ENCODE measurements at places on chromosomes 2 and 18.

- H3K36me3 ChIP-seq: no peaks in the 10 kb centered on the region
- DNase-seq: peak; percentile 75
- no peak overlapping the region for H3K4me3 ChIP-seq
- peaks cover 69% of the 10 kb centered on the region for H3K27me3 ChIP-seq
These were observed 22.7 kb upstream of the PDIA6 start for GRCh38 chr2:10835052-10835970.

GRCh38 chr2:171824086-171824485 lies 70.0 kb downstream of the SLC25A12 start:
- H3K27ac ChIP-seq: no peak overlapping the region
- DNase-seq: no peak
- H3K4me3 ChIP-seq: no peak overlapping the region
- H3K4me1 ChIP-seq: no peaks in the 10 kb centered on the region

DNA sequence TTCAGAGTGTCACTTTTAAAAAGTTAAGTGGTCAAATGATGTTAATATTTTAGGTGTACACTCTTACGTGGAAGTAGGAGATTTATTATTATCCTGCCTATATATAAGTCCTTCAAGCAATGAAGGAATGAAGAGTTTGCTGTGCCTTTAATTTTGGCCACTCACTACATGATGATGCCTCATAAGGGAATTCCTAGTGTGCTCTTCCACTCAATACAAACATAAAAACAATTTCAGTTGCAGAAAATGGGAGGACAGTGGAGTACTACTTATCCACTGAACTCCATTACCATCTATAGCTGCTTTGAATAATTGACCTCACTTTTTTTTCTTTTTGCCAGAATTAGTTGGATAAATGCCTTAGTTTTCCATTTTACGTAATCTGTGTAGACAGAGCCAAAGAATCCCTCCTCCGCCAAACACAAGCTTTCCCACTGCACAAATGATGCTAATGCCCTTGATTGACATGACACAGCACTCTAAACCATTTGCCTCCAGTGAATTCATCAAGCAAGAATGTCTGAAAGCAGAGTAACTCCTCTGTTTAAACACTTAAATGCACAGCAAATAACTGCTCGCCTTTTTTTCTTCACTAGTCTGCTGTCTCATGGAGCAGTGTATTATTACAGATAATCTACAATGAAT lies 751.1 kb upstream of the FANCL start:
- H3K4me1 ChIP-seq: no peaks in the 10 kb centered on the region
- H3K27ac ChIP-seq: no peak overlapping the region
- DNase-seq: no peak
- H3K4me3 ChIP-seq: no peak overlapping the region

DNA sequence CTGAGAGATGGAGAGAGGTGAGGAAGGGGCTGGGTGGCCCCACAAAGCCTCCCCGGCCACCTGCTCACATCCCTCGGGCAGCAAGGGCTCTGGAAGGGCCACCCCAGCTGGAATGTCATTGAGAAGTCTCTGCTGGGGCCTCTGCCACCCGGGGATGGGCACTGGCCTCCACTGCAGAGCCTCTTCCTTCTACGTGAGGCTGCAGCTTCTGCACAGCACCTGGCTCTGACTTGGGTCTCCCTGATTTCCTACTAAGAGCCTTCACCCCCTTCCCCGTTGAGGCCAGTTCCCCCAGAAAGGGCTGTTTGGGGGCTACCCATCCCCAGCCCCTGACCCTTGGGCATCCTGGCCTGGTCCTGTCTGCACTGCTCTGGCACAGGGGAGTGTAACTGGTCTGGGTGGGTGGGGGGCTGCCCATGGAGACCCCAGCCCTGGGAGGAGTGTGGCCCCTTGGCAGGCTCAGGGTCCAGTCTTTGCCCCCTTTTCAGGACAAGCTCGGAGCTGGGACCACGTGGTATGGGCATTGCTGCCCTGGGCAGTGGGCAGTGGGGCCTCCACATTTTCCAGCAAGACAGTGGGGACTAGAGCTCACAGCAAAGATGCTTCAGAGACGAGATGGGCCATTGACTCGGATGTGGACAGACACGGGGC lies 5.6 kb downstream of the PDCD1 start:
- H3K27me3 ChIP-seq: no peaks in the 10 kb centered on the region
- H3K27ac ChIP-seq: peak overlapping the region; percentile 58
- H3K4me1 ChIP-seq: peaks cover 37% of the 10 kb centered on the region
- peaks cover 34% of the 10 kb centered on the region for H3K36me3 ChIP-seq

DNA sequence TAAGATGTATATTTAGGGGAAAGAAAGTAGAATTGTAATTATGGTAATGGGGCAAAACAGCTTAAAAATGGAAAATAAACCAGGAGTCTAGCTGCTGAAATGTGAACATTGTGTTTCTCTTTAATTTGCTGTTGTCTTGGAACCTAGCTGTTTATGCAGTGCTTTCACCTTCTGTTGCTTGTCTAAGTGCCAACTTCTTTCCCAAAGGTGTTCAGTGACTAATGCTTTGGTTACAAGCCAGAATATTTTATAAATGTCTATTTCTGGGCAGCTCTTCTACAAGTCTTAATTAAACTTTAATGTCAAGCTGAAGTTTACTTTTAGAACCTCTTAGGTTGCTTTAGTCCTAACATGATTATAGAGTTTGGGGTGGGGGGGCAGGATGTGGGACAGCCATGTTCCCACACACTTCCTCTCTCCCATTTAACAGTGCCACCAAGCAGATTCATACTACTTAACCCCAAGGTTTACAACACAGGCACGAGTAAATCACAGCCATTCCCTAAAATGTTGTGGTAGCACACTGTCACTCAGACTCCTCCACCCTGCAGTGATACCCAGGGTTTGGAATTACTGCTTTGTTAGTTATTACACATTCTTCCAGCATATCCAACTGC lies 60.6 kb downstream of the ITGA4 start:
- H3K27me3 ChIP-seq: no peaks in the 10 kb centered on the region
- peak overlapping the region; percentile 85 for H3K27ac ChIP-seq
- H3K4me3 ChIP-seq: no peak overlapping the region
- no peak for DNase-seq

DNA sequence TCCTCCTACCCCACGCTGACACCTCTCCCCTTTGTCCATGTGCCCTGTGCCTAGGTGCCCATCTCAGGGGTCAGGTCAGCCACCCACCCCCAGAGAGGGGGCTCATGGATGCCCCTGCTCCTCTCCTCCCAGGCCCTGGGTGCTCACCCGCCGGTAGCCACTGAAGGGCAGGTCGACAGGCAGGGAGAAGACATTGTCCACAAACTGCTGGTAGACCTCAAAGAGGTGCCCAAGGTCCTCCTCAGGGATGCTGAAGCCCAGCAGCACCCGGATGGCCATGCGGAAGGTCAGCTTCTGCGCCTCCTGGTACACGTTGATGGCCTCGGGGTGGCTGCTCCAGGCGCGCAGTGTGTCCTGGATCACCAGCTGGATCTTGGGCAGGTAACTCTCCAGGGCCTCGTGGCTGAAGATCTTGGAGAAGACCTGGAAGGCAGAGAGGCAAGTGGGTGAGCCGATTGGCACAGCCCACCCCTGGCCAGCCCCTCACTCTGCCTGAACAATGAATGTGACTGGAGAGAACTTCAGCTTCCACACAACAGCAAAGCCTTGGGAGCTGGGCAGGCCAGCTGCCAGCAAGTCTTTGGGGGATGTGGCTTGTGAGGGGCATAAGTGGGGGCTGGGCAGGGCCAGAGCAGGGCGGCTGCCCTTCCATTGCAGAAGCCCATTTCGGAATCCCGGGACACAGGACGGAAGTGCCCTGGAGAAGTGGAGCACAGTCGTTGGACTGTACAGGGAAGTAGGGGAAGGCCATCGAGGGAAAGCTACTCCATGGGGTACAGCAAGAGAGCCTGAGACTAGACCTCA lies 12.5 kb downstream of the CYP26B1 start:
- H3K27ac ChIP-seq: no peak overlapping the region
- DNase-seq: no peak
- peaks cover 4% of the 10 kb centered on the region for H3K27me3 ChIP-seq
- peaks cover 3% of the 10 kb centered on the region for H3K36me3 ChIP-seq
- no peak overlapping the region for H3K4me3 ChIP-seq

DNA sequence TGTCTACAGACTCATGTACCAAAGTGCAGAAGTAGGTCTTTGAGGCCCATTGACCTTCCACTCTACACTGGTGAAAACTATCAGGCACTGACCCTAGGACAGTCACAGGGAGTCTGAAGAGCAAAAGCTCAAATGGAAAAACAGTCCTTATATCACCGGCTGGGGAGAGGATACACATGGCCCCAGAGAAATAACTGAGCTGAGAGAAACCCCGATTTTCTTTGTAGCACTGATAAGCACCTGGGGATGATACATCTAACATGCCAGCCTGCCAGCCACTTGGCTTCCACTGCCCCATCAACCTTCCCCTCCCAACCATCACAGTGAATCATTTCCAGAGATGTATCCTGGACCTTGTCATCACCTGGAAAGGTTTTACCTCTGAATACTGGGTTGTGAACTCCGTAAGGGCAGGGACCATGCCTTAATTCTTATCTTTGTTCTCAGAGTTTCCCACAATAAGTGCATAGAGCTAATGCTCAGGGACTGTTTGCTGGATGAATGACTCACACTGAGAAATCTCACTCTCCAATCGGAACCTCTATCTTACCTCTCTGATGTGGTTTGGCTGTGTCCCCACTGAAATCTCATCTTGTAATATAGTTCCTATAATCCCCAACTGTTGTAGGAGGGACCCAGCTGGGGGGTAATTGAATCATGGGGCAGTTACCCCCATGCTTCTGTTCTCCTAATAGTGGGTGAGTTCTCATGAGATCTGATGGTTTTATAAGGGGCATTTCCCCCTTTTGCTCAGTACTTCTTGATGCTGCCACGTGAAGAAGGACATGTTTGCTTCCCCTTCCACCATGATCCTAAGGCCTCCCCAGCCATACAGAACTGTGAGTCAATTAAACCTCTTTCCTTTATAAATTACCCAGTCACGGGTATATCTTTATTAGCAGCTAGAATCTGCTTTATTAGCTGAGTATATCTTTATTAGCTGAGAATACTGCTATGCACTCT lies 37.1 kb downstream of the EVA1A start:
- DNase-seq: no peak
- no peaks in the 10 kb centered on the region for H3K36me3 ChIP-seq
- H3K4me3 ChIP-seq: no peak overlapping the region
- no peak overlapping the region for H3K27ac ChIP-seq
- peaks cover 12% of the 10 kb centered on the region for H3K27me3 ChIP-seq
- H3K4me1 ChIP-seq: no peaks in the 10 kb centered on the region

DNA sequence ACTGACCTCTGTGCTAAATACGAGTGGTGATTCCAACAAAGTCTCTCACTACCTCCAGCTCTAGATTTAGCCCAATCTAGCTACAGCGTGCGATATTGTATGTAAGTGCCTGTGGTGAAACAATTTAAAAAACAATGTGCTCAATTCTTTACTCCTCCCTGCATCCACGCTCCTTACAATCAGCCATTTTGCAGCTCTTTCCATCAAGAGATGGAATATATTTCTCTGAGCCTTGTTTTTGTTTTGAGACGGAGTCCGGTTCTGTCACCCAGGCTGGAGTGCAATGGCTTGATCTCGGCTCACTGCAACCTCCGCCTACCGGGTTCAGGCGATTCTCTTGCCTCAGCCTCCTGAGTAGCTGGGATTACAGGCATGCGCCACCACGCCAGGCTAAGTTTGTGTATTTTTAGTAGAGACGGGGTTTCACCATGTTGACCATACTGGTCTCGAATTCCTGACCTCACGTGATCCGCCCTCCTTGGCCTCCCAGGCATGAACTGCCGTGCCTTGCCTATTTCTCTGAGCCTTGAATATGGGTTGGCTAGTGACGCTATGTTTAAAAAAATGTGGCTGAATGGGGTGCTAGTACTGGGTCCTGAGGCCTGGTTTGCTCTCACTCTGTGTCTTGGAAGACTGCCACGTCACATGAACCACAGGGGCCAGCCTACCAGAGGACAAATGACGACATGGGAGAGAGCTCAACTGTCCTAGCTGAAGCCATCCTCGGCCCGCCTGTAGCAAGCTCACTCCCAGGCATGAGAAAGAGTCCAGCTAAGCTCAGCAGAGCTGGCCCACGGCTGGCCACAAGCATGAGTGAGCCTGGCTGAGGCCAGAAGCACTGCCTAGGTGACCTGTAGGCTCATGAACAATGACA lies 14.8 kb downstream of the WDFY1 start:
- H3K4me1 ChIP-seq: peaks cover 32% of the 10 kb centered on the region
- H3K36me3 ChIP-seq: no peaks in the 10 kb centered on the region
- H3K4me3 ChIP-seq: peak overlapping the region; percentile 58
- DNase-seq: no peak
- no peaks in the 10 kb centered on the region for H3K27me3 ChIP-seq
- H3K27ac ChIP-seq: peak overlapping the region; percentile 88

- H3K27ac ChIP-seq: no peak overlapping the region
- H3K4me3 ChIP-seq: no peak overlapping the region
- no peak for DNase-seq
- H3K36me3 ChIP-seq: no peaks in the 10 kb centered on the region
- no peaks in the 10 kb centered on the region for H3K4me1 ChIP-seq
These were observed 1344.5 kb upstream of the TMEFF2 start for GRCh38 chr2:193539188-193539587.

- H3K27ac ChIP-seq: peak overlapping the region; percentile 75
- no peak for DNase-seq
- no peak overlapping the region for H3K4me3 ChIP-seq
- H3K36me3 ChIP-seq: peaks cover 4% of the 10 kb centered on the region
- H3K4me1 ChIP-seq: peaks cover 29% of the 10 kb centered on the region
These were observed 10.1 kb downstream of the ATAD2B start for GRCh38 chr2:23916727-23917405.

- H3K4me1 ChIP-seq: no peaks in the 10 kb centered on the region
- no peak overlapping the region for H3K27ac ChIP-seq
- no peak for DNase-seq
These were observed 114.6 kb downstream of the ACVR1 start for GRCh38 chr2:157761520-157761919.

- H3K27me3 ChIP-seq: no peaks in the 10 kb centered on the region
- no peak overlapping the region for H3K27ac ChIP-seq
- no peaks in the 10 kb centered on the region for H3K4me1 ChIP-seq
- no peak overlapping the region for H3K4me3 ChIP-seq
These were observed 408.6 kb upstream of the KCNJ3 start for GRCh38 chr2:154289870-154290269.

DNA sequence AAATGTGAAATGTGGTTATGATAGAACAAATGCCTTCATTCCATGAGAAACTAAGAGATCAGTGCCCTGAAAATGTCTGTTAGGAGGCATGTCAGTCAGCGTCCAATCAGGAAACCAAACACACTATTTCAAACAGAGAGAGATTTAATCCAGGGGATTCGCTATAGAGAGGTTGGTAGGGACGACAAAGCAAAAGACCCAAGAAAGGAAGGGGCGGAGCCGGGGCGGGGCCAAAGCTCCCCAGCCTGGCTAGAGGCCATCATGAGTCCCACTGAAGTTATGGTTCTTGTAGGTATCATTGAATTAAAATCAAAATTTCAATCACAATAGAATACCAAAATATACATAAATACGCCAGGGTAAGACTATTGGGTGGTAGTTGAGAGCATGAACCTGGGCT lies 32.9 kb upstream of the RNF149 start:
- H3K36me3 ChIP-seq: no peaks in the 10 kb centered on the region
- H3K27ac ChIP-seq: peak overlapping the region; percentile 28
